ENCODE measurements at places on chromosomes 7 and 10.

DNA sequence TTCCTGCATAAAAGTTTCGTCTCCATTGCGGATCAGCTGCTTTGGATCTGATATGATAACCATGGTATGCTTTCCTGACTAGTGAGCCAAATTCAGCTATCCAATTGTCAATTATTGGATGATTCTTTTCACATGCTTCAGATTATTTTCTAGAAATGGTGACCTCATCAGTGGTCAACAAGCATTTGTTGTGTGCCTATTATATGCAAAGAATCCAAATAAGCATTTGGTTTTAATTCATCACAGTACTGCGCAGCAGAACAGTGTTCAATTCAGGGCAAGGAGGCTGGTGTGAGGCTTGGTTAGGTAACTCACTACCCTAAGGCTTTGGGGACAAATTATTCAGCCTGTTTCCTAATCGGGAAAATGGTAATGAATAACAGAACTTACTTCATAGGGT, 200.5 kb downstream of the SKAP2 start:
- DNase-seq, result no peak

GRCh38 chr10:30002426-30003266, 56.7 kb downstream of the JCAD start:
- no peak for DNase-seq

DNA sequence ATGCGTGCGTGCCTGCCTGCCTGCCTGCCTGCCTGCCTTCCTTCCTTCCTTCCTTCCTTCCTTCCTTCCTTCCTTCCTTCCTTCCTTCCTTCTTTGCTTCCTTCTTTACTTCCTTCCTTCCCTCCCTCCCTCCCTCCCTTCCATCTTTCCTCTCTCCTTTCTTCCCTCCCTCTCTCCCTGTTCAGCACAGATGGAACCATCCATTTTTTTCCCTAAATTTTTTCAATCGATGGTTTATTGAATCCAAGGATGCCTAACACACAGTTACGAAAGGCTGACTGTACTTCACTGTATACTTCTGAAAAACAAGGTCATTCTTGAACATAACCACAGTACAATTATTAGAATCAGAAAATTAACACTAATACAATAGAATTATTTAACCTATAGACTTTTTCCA, 53.8 kb downstream of the ABCA13 start:
- no peak for DNase-seq

DNA sequence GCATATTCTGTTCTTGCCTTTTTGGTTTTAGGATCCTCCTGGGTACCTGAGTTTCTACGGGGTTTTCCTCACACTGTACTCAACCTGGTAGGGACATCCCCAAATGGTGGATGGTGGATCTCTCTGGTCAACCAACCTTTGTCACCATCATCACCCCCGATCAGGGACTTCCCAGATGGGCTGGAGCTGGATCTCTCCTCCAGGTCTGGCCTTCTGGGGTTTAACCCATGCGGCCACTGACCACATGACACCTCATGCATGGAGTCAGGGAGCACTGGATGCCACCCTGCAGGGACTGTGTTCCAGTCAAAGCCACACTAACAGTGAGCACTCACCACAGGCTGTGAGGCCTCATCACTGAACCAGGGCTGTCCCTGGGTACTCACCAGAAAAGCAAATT, 80.0 kb downstream of the CELF2 start:
- DNase-seq, result no peak

DNA sequence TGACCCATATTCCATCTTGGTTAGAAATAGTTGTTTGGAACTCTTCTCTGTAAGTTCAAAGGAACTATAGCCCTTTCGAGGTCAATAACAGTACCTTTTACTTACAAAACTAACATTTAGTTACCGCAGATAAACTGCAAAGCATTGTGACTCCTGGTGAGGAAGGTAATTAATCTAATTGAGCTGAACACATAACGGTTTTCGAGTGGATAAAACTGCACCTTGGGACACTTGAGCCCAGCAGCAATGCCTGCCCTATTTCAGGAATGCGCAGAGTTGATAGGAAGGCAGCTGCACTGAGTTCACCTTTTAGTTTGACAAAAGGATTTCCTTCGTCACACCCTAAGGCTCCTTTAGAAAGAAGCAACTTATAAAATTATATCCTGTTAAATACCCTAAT, 75.4 kb downstream of the JAZF1 start:
- DNase-seq, result no peak

DNA sequence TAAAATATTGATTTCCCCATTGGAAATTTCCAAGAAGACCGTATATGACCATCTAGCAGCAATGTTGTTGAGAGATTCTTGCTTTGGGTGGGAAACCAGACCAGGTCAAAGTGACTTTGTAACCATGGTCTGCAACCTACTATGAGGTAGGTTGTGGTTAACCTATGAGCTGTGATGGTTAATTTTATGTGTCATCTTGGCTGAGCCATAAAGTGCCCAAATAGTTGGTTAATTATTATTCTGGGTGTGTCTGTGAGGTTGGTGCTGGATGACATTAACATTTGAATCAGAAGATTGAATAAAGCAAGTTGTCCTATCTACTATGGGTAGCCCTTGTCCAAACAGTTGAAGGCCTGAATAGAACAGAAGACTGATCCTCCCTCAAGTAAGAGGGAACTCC, 18.3 kb upstream of the RALA start:
- no peak for DNase-seq

GRCh38 chr10:20254078-20254477, 437.8 kb downstream of the PLXDC2 start:
- no peak for DNase-seq

GRCh38 chr7:158814637-158815036, 14.7 kb downstream of the ESYT2 start:
- no peak for DNase-seq

GRCh38 chr10:70053218-70053840, 683 bp downstream of the MACROH2A2 start:
- no peak for DNase-seq

DNA sequence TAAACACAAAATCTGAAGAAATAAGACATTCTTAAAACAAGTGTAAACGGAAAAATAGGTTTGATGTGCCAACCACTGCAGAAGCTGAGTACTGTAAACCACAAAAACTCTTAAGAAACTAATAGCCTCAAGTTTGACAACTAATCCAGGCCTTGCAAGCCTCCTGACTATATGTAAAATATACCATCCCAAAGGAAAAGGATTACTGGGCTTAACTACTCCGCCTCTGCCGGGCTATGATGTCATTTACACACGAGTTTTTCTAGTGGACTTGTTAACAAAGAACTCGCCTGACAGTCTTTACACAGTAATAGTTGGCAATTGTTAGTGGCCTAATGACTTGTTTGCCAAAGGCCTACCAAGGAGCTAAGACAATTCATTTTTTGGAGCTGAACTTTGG, 2.1 kb downstream of the KIF5B start:
- no peak for DNase-seq

DNA sequence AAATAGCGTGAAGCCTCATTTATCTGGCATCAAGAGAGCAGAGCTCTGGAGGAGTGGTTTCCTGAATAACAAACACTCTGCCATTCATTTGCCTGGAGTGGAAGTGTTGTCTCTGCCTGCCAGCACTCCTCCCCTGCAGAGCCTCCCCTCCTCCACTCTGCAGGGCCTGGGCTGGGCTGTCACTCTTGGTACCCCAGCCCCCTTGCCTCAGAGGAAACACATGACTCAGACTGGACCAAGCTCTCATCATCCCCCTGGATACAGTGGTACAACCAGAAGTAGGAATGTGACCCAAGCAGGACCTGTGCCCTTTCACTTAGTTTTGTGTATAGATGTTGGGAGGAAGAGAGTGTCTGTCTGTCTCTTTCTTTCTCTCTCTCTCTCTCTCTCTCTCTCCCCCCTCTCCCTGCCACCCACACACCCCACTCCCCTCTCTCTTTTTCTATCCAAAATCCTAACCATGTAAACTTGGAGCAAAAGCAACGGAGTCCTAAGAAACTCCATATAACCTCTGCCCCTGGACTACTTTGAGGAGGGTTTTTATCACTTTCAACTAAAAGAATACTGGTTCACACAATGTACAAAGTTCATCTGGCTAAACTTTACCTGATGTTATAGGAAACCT, 43.9 kb downstream of the DOCK4 start:
- DNase-seq, result no peak

DNA sequence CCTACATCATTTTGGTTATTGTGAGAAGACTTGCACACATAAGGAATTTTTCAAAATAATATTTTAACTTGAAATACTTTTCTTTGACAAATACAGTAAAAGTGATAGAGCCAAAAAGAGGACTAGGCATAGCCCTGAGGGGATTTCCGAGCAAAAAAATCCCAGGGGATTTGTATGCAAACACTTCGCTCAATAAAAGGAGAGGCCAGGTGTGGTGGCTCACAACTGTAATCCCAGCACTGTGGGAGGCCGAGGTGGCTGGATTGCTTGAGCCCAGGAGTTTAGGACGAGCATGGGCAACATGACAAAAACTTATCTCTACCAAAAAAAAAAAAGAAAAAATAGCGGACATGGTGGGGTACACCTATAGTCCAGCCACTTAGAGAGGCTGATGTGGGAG, 193.0 kb downstream of the PCDH15 start:
- no peak for DNase-seq

GRCh38 chr10:73644015-73644743, 2.9 kb upstream of the MYOZ1 start:
- DNase-seq, result no peak

GRCh38 chr10:131650771-131651673, 249.8 kb upstream of the PPP2R2D start:
- no peak for DNase-seq

GRCh38 chr10:13268841-13269240, 31.0 kb downstream of the PHYH start:
- DNase-seq, result no peak

DNA sequence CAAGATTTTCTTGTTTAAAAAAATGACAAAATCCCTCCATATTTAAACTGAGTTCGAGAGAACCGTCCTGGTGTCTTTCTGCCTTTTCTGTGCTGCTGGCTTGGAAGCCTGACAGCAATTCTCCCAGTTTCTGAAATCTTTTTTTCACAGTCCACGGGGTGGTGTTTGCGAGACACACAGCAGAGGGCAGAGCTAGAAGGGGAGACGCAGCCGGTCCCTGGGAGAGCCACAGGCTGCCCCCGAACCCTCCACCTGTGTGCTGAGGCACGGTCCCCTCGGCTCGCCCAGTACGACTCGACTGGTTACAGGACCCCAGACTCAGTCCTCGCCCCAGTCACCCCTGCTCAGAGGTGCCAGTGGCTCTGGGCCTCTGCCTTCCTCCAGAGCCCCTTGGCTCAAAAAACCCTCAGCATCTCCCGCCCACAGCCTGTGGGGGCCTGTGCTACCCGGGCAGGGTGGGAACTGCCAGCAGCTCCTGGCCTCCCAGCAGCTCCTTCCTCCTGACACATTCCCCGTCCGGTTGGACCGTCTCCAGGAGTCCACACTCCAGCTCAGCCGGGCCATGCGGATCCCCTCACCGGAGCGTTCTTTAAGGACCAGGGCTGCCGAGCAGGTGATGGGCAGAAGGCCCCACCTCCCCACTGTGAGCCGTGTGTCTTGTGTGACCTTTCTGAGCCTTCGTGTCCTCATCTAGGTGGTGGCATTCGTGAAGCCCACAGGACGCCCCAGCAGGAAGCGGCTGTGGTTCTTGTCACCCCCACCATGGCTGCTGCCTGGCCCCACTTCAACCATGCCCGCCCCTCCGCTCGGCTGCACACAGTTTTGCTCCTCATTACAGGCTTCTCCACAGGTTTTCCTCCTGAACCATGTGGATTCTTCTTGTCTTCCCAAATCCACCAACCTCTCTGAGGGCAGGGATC, 52.3 kb upstream of the EN2 start:
- no peak for DNase-seq

- DNase-seq, result no peak
Observed at GRCh38 chr7:7639421-7639820, 1.1 kb upstream of the UMAD1 start.
